Nephron progenitor cell (in vitro differentiated cells): ENCODE measurements at places on chromosomes 13 and 19.

DNA sequence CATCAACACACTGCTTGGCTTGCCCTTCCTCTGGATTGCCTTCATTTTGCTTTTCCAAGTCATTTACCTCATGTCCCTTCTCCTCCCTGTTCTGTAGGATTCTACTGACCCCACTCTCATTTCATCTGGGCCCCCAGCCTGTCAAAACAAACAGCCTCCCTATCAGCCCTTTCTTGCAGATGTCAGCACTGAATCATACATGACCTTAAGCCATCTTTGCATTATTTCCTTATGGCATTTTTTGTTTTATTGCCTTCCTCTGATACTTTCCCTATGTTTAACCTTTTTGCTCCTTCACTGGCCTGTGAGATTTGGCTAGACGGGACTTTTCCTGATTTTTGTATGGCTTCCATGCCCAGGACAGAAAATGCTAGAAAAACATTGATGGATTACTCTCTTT is 8.7 kb downstream of the LRCH1 start:
- no peak for DNase-seq

DNA sequence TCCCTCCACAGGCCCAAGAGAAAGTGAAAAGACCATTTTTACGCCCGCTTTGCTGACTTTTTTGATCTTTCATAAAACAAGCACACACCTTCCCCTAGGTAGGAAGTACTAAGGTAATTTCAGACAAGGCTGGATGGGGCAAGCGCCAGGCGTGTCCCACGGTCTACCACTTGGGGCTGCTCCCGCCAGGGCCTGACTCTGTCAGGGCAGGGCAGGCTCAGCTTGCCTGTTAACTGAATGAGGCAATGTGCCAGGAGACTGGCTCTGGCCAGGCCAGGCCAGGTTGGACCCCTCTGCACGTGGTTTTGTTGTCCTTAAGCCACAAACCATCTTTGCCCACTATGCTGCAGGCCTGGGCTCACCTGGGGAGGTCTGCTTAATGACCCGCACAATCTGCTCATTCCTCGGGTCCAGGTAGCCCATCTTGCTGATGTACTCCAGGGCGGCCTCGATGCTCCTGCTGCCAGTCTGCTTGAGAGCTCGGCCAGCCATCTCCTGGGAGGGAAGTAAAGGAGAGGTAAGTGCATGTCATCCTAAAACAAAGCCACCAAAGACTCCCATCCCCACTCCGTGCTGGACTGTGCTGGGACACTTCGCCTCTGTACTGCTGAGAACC is 70.4 kb downstream of the LATS2 start:
- DNase-seq, result no peak

DNA sequence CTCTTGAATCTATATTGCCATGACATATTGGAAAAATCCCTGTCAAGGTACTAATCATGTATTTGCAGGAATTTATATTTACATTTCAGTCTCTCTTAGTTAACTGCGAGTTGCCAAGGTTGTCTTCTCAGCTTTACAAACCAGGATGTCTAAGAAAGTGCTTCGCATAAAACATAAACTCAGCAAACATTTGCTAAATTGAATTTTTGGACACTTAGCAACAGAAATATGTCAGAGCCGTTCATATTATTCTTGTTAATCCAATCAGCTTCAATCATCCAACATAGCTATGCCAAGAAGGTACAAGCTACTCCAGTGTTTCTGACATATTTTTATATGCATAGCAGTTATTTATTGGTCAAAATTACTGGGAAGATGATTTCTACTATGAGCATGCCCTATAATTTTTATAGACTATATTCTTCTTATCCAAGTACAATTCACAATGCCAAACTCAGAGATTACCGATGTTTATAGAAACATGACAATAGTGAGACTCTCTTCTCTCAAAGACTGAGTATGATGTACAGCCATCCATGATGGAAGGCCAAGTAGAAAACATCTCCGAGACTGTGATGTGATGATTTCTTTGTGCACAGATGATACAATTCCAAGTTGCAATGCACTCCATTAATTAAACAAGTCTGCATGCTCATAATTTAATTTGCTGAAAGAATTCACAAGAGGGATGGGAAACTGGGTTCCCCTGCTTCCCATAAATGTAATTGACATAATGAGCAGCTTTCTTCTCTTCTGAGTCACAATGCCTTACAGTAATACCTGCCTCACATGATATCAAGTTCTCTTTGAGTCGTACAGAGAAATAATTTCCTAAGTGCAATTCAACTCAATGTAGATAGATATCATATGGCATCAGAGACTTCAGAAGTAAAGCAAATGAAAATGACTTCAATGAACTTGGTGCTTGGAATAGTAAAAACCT is 776.3 kb downstream of the EFNB2 start:
- DNase-seq, result no peak

GRCh38 chr19:5112681-5113575 is 144.0 kb downstream of the KDM4B start:
- DNase-seq, result no peak

DNA sequence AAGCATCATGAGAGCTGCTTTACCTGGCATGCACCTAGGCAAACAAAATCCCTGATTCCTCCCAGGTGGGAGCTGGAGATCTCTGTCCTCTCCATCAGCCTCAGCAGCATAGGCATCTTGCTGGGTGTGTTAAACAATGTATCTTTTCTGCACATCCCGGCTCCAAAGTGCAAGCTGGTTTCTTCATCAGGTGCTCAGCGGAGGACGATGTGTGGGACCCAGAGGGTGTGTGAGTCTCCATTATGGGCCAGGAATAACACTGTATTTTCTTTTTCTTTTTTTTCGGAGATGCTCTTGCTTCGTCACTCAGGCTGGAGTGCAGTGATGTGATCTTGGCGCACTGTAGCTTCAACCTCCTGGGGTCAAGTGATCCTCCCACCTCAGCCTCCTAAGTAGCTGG is 9.9 kb downstream of the CNFN start:
- no peak for DNase-seq

DNA sequence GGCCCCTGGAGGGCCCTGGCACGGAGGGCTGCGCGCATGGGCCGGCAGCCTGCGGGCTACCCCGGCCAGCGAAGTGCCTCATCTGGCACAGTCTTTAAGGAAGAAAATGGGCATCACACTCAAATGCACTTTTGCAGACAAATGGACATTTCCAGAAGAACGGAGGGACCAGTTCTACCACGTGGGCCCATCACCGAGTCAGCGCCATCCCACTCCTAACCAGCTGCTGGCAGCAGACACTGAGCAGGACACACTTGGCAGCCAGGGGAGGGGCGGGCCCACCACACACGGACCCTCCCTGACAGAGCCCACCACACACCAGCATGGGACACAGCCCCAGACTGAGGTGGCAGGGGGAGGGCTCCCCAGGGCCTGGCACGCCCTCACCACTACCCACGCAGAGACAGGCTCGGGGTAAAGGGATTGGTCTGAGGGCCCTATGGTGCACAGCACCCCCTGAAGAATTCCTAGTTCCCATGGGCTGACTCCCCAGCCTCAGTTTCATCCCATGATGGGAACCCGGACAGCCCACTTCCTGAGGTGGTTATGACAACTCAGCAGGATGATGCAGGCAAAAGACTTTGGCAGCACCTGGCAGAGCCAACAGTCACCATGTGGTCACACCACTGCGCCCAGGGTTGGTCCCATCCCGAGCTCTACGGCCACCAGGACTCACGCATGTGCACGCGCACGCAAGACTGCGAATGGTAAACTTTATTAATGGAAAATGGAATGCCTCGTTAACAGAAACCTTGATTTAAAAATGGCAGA is 18.7 kb upstream of the TINCR start:
- DNase-seq, result no peak

GRCh38 chr13:41658057-41658661 is 200.8 kb downstream of the RGCC start:
- DNase-seq, result no peak

DNA sequence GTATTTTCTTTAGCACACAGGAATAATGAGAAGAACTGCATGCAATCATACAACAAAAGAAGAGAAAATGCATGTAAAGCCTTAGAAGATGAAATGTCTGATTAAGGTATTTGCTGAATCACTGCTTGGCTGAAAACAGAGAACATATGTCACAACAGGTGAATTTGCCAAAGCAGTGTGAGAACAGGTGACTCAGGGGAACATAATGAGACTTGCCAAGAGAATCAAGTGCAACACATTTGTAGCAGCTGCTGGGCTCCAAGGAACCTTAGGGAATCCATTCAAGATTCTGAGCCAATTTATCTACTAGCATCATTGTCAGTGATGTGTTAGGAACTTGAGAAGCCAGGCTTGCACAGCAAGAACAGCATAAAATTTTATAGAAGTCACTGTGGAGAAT is 273.1 kb downstream of the PCDH20 start:
- DNase-seq, result no peak

DNA sequence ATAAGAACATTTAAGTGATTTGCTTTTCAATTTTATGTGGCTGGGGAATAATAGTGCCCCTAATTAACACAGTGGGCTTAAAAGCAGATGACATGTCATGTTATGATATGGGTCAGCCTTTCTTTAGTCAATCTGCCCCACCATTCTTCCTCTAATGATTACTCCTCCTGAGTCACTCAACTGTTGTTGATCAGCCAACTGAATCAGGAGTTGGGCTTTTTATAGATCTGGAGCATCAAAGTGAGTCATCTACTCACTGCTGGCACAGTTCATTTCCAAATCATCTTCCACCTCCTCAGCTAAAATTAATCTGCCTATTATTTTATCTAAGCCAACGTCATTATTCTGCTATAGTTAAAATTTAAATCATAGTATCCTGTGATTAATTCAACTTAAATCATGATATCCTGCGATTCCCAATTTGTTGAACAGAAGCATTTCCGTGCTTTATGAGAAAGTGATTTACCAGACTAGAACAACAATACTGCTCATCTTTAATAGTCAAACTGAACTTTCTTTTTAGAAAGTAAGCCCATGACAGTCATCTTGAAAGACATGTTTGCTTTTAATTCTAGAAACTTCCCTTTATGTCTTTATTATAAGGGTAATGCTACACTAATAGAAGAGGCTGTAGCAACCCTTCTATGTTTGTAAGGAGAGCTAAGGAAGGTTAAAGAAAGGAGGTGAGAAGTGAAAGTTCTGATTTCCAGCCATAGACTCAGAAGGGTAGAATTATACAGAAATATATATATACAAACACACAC is 551.4 kb downstream of the TBC1D4 start:
- DNase-seq, result no peak

- no peak for DNase-seq
Measured at GRCh38 chr19:16851031-16851712, 22.0 kb downstream of the SIN3B start.

- DNase-seq, result peak; percentile 77
Measured at GRCh38 chr19:35013041-35013819, 13.1 kb downstream of the GRAMD1A start.

DNA sequence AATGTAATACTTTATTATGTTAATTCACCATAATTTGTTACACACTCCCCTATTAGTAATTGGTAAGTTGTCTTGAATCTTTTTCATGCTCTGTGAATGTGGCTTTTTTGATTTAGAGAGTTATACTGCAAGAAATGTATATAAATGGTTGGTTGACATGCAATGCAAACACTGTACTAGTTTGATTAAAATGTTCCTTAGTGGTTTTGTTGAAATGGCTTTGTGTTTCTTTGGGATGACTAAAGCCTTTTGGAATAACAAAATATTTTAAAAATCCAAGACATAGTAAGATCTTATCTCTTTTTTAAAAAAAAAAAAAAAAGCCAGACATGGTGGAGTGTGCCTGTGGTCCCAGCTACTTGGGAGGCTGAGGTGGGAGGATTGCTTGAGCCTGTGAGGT is 10.5 kb downstream of the LAMP1 start:
- no peak for DNase-seq

- DNase-seq, result no peak
Measured at GRCh38 chr13:27168086-27168485, 3.5 kb downstream of the USP12 start.

GRCh38 chr19:11451871-11452619 is 16.6 kb downstream of the PRKCSH start:
- no peak for DNase-seq

DNA sequence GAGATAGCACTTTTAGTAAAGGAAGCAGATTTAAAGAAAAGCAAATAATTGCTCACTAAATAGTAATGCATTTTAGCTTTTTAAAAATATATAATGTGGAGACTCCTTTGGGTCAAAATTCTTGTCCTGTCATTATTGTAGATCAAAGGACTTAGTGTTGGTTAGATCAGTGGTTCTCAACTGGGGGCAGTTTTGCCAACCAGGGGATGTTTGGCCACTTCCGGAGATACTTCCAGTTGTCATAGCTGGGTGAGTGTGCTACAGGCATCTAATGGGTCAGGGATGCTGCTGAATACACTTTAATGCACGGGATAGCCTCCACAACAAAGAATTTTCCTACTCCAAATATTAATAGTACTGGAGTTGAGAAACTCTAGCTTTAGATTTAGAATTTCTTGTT is 126.8 kb downstream of the LMO7 start:
- no peak for DNase-seq

GRCh38 chr19:57583104-57583520 is 833 bp upstream of the ZIK1 start:
- no peak for DNase-seq

DNA sequence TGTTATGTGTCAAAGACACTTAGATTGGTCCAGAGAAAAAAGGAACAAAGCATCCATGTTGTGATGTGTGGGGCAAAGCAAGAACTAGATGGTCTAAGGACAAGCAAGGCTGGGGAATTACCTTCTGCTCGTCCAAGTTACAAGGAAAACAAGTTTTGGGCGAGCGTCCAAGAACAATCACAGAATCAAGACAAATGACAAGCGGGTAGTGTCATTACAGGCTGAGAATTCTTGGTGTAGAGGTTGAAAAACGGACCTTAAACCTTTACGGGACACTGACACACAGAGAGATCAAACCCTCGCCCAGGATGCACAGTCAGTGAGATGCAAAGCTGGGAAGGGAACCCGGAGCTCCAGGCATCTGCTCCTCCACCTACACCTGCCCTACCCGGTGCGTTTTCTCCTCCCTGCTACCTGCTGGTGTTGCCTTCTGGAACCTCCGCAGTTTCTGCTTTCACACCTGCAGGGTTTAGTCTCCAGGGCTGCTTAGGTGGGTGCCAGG is 515 bp upstream of the ZNF324B start:
- DNase-seq, result no peak

- DNase-seq, result peak; percentile 85
Measured at GRCh38 chr19:36331353-36332228, 47.4 kb downstream of the ZFP14 start.

- no peak for DNase-seq
Measured at GRCh38 chr13:81153478-81153877, 812.6 kb upstream of the SPRY2 start.

DNA sequence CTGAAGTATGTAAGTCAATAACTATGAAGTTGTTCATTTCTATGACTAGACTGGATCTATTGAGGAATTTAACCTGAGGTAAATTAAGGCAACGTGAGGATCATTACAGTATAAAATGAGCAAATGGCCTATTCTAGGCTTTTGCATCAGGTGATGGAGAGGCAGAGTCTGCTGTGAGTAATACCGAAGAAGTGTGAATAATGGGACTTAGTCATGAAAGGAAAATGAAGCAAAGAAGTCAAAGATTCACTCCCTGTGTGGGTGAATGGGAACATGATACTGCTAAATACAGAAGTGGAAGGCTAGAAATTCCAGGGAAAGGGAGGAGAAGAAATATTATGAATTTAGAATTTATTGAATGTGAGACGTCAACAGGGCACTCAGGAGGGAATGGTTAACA is 774.1 kb downstream of the LIG4 start:
- no peak for DNase-seq

- DNase-seq, result no peak
Measured at GRCh38 chr13:31951215-31951678, 80.3 kb upstream of the FRY start.

GRCh38 chr13:53473397-53473796 is 444.8 kb downstream of the OLFM4 start:
- DNase-seq, result no peak

GRCh38 chr19:45187421-45188100 is 9.0 kb downstream of the BLOC1S3 start:
- DNase-seq, result peak; percentile 35

- no peak for DNase-seq
Measured at GRCh38 chr13:24875566-24875965, 111.6 kb downstream of the RNF17 start.
